Breast epithelium (tissue), 4 donors: ENCODE measurements at places on chromosomes 5 and 9. TPM values are rescaled to one million over a fixed set of nuclear protein-coding genes. Genes with fewer than 3 reads are reported as not detected.

ECSCR gene
- 6.6 TPM for total RNA-seq

PRDM9 gene
- not detected for total RNA-seq

ENTPD2 gene
- 0.16 TPM for total RNA-seq

NEUROG1 gene
- not detected for total RNA-seq

SV2C gene
- 1.3 TPM for total RNA-seq

DNA sequence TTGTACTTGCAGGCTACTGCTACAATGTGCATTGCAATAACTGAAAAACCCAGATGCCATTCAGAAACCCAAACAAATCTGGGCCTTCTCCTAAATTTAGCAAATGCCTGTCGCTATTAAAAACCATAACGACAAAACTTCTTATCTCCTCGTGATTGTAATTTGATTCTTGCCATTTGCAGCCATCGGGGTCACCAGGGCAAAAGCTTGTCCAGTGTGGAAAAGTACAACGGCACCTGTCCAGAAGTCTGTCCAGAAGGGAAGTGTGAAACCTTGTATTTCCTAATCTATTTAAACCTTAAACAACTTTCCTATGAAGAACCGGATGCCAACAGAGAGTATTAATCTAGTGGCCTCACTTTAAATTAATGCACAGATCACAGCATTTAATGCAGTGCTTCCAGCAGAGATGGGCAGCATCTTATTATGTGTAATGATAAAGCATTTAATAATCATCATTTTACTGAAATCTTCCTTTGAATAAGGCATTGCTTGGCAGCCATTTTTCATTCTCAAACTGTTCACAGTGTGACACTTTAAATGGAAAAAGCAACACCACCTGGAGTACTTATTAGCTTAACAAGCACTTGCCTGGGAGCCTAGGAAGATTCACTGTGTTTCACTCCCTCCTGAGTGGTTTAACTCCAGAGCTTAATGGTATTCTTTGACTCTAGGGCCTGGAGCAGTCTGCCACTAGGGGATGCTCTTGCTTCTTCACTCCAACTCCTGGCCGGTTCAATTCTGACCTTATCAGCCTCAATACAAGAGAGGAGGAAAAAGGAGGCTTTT lies 4.9 kb upstream of the C7 start:
- no peak for DNase-seq

- no peak for DNase-seq
These were observed 85.9 kb downstream of the ACTBL2 start for GRCh38 chr5:57396701-57397100.

- no peak for DNase-seq
These were observed 44.1 kb upstream of the GALNT10 start for GRCh38 chr5:154146409-154146808.

- DNase-seq: no peak
These were observed 25.2 kb downstream of the LNPEP start for GRCh38 chr5:96961053-96961452.

GRCh38 chr5:160547061-160547460 lies 125.4 kb downstream of the PTTG1 start:
- DNase-seq: no peak

- no peak for DNase-seq
These were observed 498.7 kb downstream of the ISL1 start for GRCh38 chr5:51881901-51882300.

- DNase-seq: no peak
These were observed 50.7 kb upstream of the KCNMB1 start for GRCh38 chr5:170439944-170440269.

- no peak for DNase-seq
These were observed 466.8 kb downstream of the ARHGEF28 start for GRCh38 chr5:74092766-74093165.

DNA sequence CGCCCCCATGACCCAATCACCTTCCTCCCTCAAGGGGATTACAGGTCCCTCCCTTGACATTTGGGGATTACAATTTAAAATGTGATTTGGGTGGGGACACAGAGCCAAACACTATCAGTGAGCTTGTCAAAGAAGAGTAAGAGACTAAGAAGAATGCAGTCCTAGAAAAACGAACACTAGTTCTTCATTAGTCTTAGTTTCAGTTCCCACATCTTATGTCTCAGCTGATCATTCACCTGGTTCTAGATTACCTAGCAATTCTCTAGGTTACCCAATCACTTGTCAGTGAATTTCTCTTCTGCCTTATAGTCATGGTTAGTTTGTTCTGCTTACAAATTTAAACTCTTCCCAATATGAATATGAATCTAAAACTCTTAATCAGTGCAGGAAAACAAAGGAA lies 251.5 kb downstream of the COX7C start:
- DNase-seq: no peak

GRCh38 chr5:14039063-14039462 lies 94.6 kb upstream of the DNAH5 start:
- no peak for DNase-seq

DNA sequence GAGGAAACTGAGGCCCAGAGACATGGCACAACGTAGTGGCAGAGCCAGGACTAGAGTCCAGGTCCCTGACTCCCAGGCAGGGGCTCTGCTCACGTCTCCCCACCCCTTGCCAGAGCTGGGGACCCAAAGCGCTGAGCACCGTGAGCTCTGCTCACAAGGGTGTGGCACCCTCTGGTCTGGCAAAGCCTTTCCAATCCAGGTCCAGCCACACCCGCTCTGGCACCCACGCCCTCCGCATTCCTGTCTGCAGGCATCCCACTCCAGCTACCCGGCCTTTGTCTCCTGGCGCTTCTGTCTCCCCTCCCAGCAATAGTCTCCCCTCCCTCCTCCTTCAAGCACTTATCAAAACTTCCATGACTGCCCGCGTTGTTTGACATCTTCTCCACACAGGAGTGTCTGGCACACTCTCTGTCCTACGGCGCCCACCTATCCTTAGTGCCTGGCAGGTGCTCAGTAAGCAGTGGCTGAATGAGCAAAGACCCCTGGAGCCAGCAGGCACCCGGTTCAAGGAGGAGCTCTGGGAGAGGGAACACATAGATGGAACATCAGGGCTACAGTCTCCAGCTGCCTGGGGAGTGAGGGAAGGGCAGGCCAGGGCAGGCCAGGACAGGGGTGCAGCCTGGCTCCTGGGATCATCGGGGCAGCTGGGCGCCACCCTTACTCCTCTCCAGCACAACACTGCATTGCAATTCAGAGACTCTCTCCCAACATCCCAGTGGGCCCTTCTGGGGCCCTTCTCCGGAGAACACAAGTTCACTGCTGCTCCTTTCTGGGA lies 12.0 kb downstream of the HIGD2A start:
- no peak for DNase-seq

- no peak for DNase-seq
These were observed 47.2 kb upstream of the FCN2 start for GRCh38 chr9:134833294-134833880.
